ENCODE measurements at places on chromosomes 2 and 18.
A peak's percentile ranks its signal among the peaks of the same experiment; 100 is the strongest.

DNA sequence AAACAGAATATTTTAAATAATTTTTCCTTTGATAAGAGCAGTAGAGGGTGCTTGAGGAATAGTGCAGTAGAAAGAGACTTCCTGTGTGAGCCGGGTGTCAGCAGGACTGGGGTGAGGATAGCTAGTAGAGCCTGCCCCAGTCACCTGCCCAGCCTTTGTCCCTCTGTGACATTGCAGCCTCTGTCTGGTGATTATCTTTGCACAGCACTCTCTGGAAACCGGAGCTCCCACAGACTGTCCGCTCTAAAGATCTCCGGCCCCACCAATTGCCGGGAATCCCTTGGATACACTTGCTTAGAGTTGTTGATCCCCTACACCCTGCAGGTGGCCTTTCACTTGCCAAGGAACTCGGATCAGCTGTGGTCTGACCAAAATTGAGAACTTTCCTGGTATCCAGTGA, 1081.3 kb upstream of the TMEFF2 start:
- DNase-seq = no peak

- DNase-seq = no peak
Measured at GRCh38 chr2:33131749-33132148, 185.0 kb downstream of the LTBP1 start.

GRCh38 chr18:56314396-56314795, 324.0 kb downstream of the TXNL1 start:
- no peak for DNase-seq

DNA sequence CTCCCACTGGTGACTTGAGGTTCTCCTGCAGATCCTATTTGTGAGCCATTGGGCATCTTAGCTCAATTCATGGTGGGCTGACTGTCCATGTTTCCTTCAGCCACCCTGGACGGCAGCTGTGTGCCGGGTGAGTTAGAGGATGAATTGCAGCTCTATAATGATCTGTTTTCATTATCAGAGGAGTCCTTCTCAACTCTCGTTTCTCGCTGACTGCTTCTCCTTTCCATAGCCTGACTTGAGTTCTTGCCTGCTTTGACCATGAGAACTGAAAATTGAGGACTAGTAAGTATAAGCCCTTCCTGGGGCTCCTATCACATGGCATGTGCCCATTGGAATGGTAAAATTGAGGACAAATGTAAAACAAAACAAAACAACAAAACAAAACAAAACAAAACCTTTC, 121.8 kb downstream of the CDC42EP3 start:
- no peak for DNase-seq

DNA sequence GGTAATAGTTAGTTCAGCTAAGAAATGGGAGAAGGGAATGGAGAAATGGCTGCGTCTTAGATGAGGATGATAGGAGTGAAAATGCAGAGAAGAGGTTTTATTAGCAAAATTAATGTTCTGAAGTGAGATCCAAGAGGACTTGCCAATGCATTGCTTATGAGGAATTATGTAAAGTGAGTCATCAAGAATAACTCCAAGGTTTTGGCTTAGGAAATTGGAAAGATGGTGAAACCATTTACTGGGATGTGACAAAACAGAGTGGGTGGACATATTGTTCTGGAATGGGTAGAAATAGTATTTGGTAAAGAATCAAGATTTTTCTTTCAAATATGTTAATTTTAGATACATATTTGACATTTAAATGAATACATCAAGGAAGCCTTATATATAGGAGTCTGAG, 306.6 kb upstream of the CYRIA start:
- DNase-seq = no peak

GRCh38 chr2:56741601-56742102, 557.9 kb downstream of the CCDC85A start:
- DNase-seq = no peak

DNA sequence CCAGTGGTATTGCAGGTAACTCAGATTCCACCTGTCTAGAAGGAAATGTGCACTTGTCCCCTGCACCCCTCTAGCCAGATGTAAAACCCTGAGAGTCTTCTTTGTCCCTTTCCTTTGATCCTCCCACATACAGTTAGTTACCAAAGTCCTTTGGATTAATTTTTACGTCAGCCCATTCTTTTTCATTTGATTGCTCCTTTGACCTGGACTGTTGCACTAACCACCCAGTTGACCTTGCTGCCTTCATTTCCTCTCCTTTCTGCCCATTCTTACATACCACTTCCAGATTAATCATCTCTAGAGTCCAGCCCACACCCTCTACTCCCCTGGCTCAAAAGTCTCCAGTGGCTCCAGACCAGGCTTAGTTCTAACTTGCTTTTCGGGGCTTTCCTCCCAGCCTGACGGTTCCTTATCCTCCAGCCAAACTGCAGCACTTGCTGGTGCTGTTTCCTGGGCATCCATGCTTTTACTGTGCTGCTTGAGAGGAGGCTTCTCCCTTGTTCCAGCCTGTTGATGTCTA, 99.3 kb downstream of the SPTBN1 start:
- DNase-seq = no peak

DNA sequence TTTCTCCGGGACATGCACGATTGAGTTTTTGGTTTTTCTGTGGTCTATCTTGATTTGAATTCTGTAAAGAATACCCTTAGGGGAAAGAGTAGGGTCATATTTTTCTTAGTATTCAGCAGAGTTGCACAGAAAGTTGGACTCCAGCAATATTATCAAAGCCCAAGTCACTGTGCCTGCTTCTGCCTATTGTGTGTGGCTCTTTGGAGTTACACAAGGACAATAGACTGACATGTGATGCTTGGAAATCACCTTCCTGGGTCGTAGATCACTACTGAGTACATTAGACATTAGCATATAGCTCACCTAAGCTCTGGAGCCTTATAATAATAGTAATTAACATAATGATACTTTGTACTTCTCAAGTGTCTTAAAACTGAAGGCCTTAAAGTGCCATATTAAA, 238.8 kb upstream of the FOSL2 start:
- DNase-seq = no peak

DNA sequence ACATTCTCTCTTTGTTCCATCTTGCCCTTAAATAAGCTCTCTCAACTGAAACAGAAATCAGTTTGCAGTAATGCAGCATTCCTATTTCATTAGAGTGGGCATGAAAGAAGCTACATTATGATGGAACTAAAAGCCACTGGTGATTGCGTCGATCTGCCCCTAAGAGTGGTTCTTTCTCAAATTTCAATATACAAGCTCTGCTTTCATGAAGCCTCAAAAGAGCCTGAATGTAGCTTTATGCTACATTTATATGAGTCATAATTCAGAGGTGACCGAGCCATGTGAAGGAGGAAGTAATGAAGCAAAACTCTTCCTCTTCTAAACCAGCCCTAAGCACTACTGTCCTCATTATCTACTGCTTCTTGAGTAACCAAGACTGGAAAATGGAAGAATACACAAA, 64.8 kb upstream of the CYTIP start:
- DNase-seq = no peak

DNA sequence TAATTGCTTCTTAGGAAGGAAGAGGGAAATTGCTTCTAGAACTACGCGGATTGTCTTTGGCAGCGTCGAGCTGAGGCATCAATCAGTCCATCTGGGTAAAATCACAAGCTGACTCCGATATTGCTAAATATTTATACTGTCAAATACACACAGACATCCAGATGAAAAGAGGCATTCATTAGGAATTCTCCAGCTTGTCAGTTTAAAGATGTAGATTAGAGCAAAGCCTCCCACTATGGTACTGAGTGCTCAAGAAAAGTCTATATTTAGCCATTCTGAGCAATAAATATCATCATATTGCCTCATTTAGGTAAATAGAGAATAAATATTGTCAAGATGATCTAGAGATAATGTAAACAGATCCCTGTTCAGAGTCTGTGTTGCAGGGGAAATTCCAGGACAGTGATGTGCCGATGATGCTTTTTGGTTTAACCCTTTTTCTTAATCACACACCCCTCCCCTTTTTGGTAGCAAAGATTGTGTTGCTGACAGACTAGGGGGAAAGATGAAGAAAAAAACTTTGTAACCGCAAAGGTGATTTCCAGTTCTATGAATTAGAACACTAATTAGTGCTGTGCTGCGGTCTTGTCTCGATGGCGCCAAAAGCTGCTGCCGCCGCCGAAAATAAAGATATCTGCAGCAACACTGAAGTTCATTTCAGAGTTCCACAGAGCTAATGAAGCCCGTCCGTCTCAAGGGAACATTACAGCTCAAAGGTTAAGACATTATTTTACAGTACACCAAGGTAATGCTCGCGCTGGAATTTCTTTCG, 171.8 kb downstream of the PTGR3 start:
- no peak for DNase-seq

DNA sequence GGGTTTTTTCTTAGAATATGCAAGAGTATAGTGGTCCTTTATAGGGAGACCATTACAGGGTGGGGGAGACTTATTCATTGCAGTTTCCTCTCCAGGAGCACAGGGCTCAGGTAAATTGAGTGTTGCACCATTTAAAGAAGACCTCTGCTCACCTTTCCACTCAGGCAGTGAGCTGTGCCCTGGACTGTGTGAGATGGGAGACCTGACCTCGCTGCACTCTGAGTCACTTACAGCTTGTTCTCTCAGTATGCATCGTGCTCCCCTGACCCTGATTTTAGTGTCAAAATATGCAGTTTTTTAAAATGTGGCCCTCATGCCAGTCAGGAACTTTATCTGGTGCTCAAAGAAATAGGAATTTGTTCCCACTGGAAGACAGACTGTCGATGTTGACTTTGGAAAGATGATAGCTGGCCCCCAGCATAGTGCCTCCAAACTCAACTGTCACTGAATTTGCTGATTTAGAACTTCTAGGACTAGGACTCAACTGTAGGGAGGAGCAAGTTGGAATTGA, 146.7 kb upstream of the EPAS1 start:
- DNase-seq = no peak

GRCh38 chr2:124915567-124915966, 890.5 kb downstream of the CNTNAP5 start:
- DNase-seq = no peak

DNA sequence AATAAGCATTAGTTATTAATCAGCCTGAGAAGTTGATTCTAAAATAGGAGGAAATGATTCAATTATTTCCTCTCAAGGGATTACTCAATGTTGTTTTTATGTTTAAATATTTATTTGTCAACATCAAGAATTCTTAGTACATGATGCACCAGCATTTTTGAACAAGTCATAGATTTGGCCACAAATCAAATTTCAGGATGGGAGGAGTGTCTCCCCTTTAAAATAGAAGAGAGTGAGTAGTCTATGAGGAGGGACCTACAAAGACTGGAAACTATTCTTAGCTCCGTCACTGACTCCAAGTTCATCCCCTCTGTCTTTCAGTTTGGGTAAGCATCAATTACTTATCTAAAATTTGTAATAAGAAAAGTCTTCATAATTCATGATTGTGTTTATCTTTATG, 18.6 kb upstream of the IL18R1 start:
- DNase-seq = no peak

GRCh38 chr2:207054521-207054920, 111.2 kb downstream of the KLF7 start:
- DNase-seq = no peak

GRCh38 chr2:185502351-185502750, 236.3 kb upstream of the FSIP2 start:
- DNase-seq = no peak

DNA sequence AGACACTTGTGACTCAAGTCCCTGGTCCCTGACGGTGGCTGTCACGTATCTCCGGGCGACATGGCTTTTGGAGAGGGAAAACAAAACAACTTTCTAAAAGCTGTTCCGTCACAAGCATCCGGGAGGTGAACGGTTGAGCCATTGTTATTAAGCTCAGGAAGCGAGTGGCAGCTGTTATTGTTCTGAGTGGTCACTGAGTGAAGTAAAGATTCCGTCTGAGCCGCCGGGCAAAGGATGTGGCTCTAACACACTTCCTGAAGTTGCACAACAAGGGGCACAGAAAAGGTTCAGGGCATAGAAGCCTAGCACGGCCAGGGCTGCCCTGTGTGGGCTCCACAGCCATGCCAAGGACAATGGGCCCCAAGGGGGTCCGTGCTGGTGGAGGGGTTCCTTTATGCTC, 24.3 kb downstream of the INPP5D start:
- DNase-seq = no peak

- no peak for DNase-seq
Measured at GRCh38 chr18:7950380-7951136, 383.4 kb downstream of the PTPRM start.

GRCh38 chr2:209823484-209823883, 51.9 kb downstream of the UNC80 start:
- no peak for DNase-seq

- no peak for DNase-seq
Measured at GRCh38 chr2:108418416-108418815, 30.6 kb upstream of the GCC2 start.

- DNase-seq = peak; percentile 67
Measured at GRCh38 chr2:20584399-20585358, 66.2 kb downstream of the HS1BP3 start.

DNA sequence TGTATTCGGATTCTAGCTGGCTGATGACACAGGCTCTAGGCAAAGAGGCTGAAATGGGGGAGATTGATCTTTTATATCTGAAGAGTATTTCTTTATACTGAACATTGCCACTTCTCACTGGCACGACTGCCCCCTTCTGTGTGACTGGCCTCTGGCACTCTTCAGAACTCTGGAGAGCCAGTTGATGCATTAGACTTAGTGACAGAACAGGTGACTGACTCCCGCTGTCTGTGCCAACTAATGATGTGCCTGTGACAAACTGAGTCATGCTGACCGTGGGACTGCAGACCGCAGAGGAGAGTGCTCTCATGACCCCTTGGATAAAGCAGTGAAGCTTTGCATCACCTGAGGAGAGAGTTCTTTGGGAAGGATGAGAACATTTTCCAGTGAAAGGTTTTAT, 14.4 kb downstream of the MGAT5 start:
- DNase-seq = no peak

DNA sequence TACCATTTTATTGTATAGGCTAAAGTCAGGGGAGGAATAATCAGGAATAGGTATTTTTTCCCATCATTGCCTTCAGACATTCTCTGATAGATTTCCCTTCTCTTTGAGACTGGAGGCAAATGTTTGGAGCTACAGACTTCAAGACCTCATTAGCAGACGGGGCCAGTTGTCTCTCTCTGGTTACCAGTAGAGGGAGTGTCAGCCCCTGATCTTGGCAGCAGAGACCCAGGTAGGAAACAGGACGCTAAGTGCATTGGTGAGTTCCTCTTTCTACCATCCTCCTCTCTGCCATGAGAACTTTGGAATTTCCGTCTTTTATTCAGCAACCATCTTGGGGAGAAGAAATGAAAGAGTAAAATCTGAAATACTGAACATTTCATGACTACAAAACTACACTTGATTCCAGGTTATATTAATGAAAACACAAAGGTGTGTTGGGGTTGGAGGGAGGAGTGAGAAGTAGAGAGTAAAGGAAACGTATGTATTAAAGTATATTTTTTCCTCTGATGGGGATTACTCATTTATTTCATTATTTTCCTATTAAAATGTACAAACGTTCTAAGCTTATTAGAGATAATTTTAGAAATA, 186.2 kb upstream of the GCFC2 start:
- peak; percentile 39 for DNase-seq

DNA sequence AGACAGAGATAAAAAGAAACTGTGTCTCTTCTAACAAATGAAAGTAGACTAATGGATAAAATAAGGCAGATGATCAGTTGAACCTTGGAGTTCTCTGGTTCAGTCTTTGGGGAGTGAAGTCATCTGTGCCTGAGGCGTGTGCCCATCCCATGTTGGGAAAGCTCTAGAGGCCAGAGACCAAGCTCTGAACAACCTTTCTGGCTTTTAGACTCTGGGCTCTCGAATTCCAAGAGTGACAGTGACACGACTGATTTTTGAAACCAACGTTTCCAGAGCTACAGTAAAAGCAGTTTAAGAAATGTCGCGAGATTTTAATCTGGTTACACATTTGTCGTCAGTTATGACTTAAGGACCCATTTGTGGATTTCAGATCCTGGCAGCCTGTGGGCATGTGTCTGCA, 83.7 kb upstream of the APCDD1 start:
- no peak for DNase-seq

- no peak for DNase-seq
Measured at GRCh38 chr18:13461469-13461868, 242.9 kb downstream of the LDLRAD4 start.

All from H1 (cell line).